Stimulated activated CD4-positive, alpha-beta T cell treated with anti-CD3 and anti-CD28 coated beads, Interleukin-4, amount 100 ng/mL, for 24 hours (primary cell): ENCODE measurements at places on chromosomes 5 and 9.

GRCh38 chr5:72464071-72464470, 43.1 kb downstream of the ZNF366 start:
- no peak for DNase-seq

GRCh38 chr5:41334758-41335157, 121.4 kb upstream of the C6 start:
- DNase-seq = no peak

- no peak for DNase-seq
Observed at GRCh38 chr5:124755565-124755964, 9.1 kb upstream of the ZNF608 start.

GRCh38 chr5:59640411-59640810, 253.1 kb downstream of the PDE4D start:
- no peak for DNase-seq

- no peak for DNase-seq
Observed at GRCh38 chr9:95043826-95044225, 273.7 kb downstream of the FANCC start.

DNA sequence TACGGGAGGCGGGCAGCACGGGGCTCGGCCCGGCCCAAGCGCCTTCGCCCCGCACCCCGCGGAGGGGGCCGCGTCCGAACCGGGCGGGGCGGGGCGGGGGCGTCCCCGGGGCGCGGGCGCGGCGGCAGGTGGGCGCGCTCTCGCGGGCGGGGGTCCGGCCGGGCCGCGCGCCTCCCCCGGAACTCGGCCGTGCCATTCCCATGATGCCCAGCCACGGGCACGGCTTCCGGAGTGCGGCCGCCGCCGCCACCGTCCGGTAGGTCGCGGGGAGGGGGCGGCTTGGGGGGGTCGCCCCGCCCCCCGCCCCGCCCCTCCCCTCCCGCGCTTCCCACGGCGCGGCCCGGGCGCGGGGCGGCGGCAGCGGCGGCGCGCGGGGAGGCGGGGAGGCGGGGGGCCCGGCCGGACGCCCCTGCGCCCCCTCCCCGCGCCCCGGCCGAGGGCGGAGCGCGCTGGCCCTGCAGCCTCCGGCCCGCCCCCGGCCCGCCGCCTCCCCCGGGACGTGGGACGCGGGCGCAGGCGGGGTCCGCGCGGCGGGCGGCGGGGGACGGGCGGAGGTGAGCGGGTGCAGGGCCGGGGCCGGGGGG, at the start of gene PPP1R26:
Gene PPP1R26 (plus strand): TSS at position 314 of the 584 bp plus-strand sequence. CDS start 4,729 bp downstream, outside the sequence.
- DNase-seq = no peak

DNA sequence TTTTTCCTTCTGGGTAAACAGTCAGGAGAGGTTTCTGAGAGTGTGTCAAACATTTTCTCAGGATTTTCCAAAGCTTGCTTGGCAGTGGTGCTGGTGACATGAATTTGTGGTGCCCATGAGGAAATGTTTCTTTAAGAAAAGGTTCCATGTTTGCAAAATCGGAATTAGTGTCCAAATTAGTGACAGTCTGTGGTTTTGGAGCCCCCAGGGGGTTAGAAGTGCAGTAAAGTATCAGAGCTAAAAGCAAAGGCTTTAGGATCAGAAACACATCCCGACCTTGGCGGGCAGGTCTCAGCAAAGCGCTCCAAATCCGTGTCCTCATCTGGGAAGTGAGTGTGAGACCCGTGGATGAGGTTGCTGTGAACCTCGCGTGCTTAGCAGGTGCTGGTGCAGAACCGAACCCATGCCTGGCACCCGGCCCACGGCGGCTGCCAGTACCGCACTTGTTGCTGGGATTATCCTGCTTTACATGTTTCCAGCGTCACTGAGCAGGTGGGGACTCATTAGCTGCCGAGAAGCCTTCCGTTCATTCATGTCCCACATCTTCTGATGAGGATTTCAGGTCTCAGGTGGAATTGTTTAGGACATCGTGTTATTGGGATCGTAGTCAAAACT, 70.8 kb upstream of the COL5A1 start:
- no peak for DNase-seq

- DNase-seq = no peak
Observed at GRCh38 chr5:71932655-71933338, 174.5 kb upstream of the MAP1B start.

- DNase-seq = no peak
Observed at GRCh38 chr9:19533373-19533772, 124.6 kb downstream of the ACER2 start.

- DNase-seq = peak; percentile 30
Observed at GRCh38 chr5:81779125-81779915, 28.4 kb upstream of the SSBP2 start.

- no peak for DNase-seq
Observed at GRCh38 chr9:133474215-133474614, 4.7 kb downstream of the SLC2A6 start.

DNA sequence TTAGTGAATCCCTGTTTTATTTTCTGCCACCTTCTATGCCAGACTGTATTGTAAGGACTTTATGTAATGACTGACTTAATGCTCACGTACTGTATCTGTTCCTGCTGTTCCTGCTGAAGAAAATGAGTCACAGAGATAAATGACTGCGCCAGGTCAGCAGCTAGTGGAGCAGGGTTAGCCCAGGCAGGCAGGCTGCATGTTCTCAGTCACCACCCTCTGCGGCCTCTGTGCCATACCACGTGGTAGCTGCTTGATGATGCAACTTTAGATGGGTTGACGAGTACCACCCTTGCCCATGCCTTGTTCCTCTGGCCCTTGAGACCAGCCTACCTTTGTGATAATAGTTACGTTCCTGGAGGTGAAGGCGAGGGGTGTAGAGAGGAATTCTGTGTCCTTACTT, 161.9 kb downstream of the TRIO start:
- no peak for DNase-seq

GRCh38 chr9:98995971-98996504, 52.3 kb downstream of the COL15A1 start:
- DNase-seq = no peak

- DNase-seq = no peak
Observed at GRCh38 chr5:78634229-78634628, 14.3 kb downstream of the LHFPL2 start.

DNA sequence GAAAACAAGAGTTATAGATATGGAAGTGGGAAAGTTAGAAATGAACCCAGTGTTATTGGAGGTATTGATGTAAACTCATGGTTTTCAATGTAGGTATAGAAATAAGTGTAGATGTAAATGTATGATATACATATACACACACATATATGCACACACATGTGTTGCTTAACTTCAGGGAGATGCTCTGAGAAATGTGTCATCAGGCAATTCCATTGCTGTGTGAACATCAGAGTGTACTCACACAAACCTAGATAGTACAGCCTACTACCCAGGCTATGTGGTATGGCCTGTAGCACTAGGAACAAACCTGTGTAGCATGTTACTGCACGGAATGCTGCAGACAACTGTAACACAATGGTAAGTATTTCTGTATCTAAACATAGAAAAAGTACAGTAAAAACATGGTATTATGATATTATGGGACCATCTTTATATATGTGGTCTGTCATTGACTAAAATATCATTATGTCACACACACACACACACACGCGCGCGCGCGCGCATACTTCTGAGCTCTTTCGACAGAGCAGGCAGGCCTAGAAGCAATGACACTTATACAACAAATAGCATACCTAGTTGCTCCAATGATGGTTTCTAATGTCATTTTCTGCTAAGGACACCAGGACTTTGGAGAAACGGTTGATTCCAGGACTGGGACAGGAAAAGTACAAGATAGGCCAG, 86.6 kb downstream of the MACROH2A1 start:
- DNase-seq = no peak

- DNase-seq = peak; percentile 46
Observed at GRCh38 chr5:79561525-79561893, 47.6 kb upstream of the HOMER1 start.

DNA sequence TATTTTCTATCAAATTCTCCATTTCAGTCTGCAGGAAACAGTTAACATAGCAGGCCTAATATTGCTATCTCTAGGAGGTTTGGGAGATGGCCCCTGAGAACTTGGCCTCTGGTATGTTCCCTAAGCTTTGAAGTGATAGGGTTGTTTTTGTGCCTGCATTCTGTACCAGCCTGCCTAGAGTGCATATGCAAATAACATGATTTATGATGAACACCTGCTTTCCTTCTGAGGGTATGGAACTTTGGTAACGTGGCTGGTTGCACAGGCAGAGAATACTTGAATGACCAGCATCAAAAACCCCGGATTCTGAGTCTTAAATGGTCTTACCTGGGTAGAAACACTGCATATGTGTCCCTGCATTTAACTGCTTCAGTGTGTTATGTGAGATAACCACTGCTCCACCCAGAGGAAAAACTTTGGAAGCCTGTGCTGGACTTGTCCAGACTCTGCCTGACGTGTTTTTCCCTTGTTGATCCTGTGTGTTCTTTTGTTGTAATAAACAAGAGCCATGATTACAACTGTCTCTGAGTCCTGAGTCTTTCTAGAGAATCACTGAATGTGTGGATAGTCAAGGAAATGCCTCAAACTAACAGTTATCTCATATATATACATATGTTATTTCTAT, 111.3 kb upstream of the ABCA1 start:
- no peak for DNase-seq

DNA sequence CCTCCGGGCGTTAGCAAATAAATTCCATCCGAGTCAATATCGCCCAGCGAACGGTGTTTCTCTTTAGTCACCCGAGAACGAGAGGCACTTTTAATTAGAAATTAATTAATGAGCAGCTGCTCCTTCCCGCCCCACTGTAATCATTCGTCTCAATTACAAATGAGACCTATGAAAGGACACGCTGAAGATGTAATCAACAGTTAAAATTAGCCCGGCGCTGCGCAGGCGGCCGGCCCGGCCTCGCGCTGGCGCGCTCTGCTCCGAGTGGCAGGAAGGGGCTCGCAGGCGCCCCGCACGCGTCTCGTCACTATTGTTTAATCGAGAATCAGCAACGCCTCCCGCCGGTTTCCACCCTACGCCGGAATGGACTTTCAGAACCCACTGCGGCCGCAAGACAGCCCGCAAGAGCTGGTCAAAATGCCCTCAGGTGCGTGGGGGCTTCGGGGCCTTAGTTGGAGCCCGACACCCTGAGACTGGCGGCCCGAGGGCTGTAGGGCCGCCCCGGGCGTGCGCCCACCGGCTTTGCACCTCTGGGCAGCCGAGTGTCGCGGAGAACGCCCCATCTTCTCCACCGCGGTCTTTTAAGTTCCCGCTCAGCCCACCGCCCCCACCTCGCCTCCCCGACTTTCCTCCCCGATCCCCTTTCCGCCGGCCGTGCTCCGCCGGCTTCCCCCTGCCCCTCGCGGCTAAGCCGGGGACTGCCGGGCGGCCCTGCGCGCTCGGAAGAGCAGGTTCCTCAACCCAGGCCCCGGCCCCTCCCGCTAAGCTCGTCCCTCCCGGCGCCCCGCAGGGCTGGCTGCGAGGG, 597 bp upstream of the IRX4 start:
- DNase-seq = no peak

DNA sequence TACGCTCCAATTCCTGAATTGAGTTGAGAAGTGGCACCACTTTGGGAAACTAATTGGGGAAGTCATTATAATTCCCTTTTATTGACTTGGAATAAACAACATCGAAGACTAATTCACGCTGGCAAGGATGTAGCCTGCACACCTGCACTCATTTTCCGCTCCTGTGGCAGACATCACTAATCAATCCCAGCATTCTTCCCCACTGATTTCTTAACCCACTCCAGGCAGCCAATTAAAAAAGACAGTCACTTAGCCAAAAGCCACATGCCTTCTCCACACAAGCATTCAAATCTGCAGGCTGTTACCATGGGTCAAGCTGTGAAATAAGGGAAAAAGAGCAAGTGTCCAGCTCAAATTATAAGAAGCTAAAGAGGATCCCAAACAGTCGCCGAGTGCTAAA, 68.2 kb upstream of the HRH2 start:
- DNase-seq = no peak

DNA sequence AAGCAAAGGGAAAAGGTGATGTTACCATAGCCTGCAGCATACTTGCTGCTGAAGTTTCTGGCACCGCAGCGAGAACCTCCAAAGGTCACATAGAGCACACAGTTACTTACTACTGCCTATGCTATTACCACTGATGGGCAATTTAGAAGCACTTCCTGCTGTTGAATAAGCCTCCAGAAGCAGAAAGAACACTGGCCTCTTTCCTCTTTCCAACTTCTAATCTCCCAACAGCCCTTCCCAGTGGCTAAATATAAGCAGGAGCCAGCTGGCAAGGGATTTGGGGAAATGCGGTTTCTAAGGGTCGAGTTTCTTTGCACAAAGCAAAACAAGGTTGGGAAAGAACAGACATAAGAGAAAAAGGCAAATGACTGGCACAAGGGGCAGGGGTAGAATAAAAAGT, 669.2 kb upstream of the ACO1 start:
- no peak for DNase-seq

DNA sequence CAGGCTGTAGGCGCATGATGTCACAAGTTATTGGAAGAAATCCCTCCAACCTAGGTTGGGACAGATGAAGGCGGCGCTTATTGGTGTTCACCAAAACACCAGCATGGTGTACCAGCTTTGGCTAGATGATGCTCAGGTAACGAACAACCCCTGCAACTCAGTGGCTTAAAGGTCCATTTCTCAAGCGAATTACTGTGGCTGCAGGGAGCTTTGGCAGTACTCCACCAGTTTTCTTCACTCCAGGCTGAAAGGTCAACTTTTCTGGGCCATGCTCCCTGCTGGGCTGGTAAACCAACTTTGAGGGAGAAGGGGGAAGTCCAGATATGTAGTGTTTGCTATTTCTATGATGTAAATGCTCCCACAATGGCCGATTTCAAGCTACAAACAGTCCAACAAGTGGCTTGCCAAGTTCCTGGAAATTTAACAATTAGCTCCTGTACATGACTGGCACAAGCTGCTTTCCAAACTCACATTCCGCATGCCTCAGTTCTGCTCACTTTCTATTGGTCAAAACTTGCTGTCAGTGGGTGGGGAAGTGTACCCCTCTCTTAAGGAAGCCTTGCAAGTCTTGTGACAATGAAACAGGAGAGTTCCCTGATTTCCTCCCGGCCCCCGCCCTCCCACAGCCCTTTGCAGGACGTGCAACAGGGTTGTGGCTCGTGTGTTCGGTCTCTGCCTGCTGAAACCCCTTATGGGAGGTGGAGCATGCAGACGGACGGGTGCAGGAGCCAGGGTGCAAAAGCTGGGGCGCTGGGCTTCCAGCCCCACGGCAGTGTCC, 588 bp upstream of the ZBED3 start:
- DNase-seq = no peak

DNA sequence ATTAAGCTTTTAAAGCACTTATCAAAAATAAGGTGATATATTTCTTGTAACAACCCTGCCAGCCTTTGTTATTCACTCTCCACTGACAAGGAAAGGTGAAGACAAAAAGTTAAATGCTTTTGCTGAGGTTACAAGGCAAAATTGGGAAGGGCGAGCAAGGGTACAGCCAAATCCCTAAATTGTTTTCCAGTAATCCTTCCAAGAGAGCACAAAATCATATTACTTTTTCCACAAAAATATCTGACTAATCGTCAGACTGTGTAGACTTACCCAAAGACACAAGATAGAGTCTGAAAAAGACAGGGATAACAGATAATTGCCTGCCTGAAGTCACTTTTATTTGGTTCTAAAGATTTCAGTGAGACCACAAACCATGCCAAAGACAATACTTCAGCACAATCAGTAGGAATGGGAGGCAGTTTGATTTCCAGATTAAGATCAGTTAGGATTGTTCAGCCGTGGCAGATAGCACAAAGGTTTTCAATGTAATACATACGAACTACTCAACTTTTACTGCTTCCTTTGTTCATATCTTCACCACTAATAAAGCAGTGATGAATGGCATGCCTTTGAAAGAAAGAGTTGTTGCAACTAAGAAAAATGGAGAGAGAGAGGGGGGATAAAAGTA, 383.8 kb upstream of the TUSC1 start:
- no peak for DNase-seq

- no peak for DNase-seq
Observed at GRCh38 chr5:163505049-163505367, 411 bp upstream of the MAT2B start.
